ENCODE measurements at places on chromosomes 4 and X.
A peak's percentile ranks its signal among the peaks of the same experiment; 100 is the strongest.

DNA sequence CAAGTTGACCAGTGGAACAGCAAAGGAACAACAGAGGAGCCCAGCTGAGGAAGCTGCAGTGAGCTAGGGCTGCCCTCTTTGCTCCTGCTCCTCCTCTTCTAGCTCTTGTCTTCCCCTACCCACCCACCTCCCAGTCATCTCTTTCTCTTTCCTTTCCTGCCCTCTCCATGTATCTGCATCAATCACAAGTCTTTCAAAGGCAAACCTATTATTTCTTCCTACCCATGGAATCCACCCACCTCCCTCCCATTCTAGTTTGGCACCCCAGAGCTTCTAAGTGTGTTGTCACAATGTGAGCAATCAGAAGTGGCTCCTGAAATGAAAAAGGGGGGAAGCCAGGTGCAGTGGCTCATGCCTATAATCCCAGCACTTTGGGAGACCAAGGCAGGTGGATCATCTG lies 69.3 kb downstream of the TSC22D3 start:
- no peaks in the 10 kb centered on the region for H3K36me3 ChIP-seq
- no peak overlapping the region for H3K4me3 ChIP-seq
- peaks cover 4% of the 10 kb centered on the region for H3K4me1 ChIP-seq

- H3K27ac ChIP-seq = no peak overlapping the region
- H3K27me3 ChIP-seq = no peaks in the 10 kb centered on the region
- DNase-seq = peak; percentile 60
- no peaks in the 10 kb centered on the region for H3K36me3 ChIP-seq
Measured at GRCh38 chrX:30568136-30568535, 9.4 kb downstream of the TASL start.

DNA sequence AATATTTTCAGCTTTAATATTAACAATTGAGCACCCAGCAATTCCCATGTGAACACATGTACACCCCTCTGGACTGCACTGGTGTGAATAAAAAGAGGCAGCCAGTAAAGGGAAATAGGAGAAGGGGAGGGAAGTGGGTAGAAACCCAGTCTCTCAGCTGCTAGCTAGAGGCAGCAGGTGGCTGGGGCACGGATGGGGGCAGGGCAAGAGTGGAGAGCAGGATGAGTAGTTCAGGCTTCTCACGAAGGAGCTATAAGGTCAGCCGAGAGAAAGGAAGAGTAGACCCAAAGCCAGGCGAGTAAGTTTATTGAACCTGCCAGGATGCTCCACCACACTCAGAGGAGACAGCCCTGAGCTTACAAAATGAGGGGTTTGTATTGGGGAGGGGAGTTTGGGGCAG lies 184.8 kb upstream of the MTMR8 start:
- no peaks in the 10 kb centered on the region for H3K36me3 ChIP-seq
- no peaks in the 10 kb centered on the region for H3K27me3 ChIP-seq
- DNase-seq = no peak
- H3K27ac ChIP-seq = no peak overlapping the region

- H3K4me3 ChIP-seq = peak within 1 kb of the TSS; percentile 89
- H3K4me1 ChIP-seq = peaks cover 3% of the 10 kb centered on the region
- peak; percentile 87 for DNase-seq
- no peaks in the 10 kb centered on the region for H3K27me3 ChIP-seq
Measured at GRCh38 chrX:66638591-66639500, at the start of gene EDA2R. EDA2R (minus strand) TSS chrX:66639078; CDS start chrX:66616020, 23,058 bp downstream.

GRCh38 chr4:178205826-178206225 lies 763.6 kb upstream of the AGA start:
- DNase-seq = peak; percentile 2
- no peak overlapping the region for H3K4me3 ChIP-seq
- no peaks in the 10 kb centered on the region for H3K4me1 ChIP-seq
- no peaks in the 10 kb centered on the region for H3K36me3 ChIP-seq
